Thoracic aorta (tissue), 2 donors: ENCODE measurements at places on chromosomes 7 and 10.
A peak's percentile ranks its signal among the peaks of the same experiment; 100 is the strongest.

GRCh38 chr10:7471720-7472367, 61.0 kb upstream of the SFMBT2 start:
- DNase-seq, result no peak

DNA sequence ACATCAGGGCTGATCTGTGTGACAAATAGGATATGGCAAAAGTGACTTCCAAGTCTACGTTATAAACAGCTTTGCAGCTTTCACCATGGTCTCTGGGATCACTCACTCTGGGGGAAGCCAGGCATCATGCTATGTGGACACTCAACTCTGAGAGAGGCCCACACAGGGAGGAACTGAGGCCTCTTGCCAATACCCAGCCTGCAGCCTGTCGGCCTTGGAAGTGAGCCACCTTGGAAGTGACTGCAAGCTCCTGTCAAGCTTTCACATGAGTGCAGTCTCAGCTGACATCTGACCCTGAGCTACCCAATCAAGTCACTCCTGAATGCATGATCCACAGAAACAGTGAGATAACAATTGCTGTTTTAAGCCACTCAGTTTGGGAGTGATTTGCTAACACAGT, 56.5 kb downstream of the MMRN2 start:
- peak; percentile 44 for DNase-seq

- no peak for DNase-seq
Observed at GRCh38 chr7:138196971-138197896, 121.0 kb downstream of the AKR1D1 start.

- DNase-seq, result no peak
Observed at GRCh38 chr7:129851809-129852208, 101.0 kb downstream of the UBE2H start.

DNA sequence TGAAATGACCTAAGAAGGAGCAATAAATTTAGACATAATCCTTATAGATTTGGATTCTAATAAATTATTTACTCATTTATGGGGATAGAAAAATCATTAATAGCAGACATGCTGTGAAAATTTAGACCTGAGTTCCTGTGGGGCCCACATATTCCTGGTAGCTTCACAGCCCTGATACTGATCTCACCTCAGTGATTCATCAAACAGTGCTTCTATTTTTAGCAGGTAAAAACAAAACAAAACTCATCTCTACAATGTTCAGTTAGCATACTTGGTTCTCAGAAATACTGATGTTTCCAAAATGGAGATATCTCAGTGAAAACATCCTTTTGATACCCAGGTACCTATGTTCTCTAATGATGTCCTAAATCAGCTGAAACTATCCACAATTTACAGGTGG, 841.1 kb upstream of the SORCS1 start:
- no peak for DNase-seq

- DNase-seq, result no peak
Observed at GRCh38 chr10:24790599-24790998, 66.9 kb upstream of the ARHGAP21 start.

DNA sequence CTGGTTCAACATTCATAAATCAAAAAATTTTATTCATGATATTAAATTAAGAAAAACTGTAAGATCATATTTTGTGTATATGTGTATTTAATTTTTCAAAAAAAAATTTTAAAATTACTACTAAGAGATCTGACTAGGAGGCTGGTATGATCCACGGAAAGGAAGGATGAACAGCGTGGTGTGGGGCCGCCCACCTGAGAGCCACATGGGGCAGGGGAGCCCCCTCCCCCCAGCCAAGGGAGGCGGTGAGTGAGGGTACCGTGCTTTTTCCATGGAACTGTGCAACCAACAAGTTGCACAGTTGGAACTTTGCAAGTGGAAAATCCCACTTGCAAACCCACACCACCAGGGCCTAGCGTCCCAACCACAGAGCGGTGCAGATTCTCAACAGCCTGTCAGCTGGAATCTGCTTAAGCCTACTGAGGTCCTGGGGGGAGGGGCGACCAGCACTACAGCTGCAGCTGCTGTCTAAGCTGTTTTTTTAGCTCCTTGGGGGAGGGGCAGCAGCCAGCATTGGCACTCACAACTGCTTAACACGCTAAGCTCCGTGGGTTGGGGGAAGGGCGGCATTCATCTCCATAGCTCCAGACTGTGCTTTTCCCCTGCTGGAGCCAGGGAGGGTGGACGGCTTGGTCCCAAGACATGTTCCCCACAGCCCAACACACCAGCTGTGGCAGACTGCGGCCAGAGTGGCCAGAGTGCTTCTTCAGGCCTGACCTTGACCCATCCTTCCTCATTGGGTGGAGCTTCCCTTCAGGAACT, 94.2 kb upstream of the IGFBP3 start:
- no peak for DNase-seq

GRCh38 chr7:40644454-40645188, 509.8 kb downstream of the SUGCT start:
- DNase-seq, result no peak

DNA sequence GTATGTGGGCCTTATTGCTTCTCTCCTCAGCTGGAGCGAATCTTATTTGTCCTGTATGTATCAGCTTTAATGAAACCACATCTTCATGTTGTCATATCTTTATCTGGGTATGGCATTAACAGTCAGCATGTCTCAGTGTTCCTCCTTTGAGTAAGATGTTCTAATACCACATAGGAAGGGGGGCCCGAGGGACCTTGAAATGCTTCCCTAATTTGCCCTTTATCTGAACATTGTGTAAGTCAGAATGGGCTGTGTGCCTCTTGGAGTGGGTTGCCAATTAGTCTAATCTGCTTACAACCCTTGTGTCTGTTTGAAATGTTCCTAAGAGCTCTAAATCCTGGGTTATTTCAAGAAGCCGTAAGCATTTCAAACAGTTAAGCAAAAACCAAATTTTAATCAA, 623.8 kb downstream of the SUGCT start:
- DNase-seq, result no peak

DNA sequence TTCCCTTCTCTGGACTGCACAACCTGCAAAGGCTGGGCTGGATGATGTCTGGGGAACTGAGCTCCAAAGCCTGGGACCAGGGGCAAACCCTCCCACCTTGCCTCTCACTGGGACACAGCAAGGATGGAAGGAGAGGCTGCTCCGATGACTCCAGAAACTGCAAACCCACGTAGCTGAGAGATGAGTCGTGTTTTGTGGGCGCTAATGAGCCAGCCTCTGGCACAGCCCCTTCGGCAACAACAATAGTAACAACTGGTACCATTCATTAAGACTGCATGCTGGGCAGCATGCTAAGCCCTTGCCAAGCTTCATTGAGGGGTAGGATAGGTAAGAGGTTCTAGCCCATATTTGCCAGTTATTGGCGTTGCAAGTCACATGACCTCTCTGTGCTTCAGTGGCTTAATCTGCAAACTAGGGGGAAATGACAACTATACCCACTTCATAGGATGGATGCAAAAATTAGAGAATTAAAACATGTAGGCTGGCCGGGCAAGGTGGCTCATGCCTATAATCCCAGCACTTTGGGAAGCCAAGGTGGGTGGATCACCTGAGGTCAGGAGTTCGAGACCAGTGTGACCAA, 145.9 kb downstream of the SH3PXD2A start:
- no peak for DNase-seq

GRCh38 chr10:104648421-104648820, 7.3 kb downstream of the SORCS3 start:
- DNase-seq, result no peak

DNA sequence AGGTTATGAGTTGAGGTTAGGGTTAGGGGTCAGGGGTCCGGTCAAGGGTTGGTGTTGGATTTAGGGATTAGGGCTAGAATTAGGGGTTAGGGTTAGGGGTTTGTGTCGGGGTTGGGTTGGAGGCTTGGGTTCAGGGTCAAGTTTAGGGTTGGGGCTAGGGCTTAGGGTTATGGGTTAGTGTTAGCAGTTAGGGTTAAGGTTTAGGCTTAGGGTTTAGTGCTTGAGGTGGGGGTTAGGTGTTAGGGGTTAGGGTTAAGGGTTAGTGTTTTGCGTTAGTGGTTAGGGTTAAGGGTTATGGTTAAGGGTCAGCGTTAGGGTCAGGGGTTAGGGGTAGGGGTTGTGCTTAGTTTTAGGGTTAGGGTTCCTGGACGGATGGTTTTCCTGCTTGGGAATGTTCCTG, 1.7 kb upstream of the SYCE1 start:
- no peak for DNase-seq

DNA sequence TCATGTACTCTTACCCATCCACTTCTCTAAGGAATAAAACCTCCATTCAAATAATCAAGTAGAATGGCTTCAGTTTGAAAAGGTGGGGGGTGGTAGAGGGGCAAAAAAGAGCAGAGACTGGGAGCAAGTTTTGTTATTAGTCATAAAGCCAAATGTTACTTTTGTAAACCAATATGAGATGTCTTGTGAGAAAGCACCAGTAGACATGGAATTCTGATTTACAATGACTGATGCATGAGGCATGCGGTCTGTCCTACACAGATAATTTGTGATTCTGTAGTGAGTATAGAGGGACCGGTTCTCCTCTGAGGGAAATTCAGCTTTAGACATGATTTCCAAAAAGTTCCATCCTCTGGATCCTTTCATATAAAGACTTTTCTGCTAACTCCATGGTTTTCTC, 12.9 kb upstream of the ABCA13 start:
- no peak for DNase-seq

DNA sequence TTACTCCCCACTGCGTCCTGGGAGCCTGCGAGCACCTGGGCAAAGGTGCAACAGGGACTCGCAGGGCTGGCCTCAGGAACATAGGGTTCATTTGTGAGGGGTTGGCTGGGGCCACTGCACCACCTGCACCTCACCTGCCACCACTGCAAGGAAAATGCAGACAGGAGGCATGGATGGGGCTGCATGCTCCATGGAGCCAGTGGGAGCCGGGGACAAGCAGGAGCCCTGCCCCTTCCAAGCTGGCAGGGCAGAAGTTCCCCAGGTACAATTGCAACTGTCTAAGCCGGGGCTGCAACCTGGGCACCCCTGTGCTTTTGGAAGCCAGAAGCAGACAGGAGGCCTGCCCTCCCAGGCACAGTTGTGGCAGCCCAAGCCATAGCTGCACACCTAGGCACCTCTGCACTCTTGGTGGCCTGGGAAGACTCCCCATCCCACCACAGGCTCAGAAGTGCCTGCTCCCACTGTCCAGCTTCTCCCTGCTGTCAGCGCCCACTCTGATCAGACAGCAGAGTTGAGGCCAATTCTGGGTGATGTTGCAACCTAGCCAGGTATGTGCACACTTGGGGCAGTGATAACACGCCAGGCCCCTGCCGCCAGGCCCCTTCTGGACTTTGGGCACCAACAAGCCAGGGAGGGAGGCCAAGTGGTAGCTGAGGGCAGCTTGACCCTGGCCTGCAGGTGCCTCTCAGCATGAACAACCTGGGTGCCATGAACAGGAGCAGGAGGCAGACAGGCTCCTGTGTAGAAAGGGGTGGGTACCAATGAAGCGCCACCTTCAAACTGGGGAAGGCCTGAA, 58.2 kb downstream of the TMEM106B start:
- no peak for DNase-seq

- no peak for DNase-seq
Observed at GRCh38 chr7:128847721-128848211, 14.9 kb upstream of the ATP6V1F start.

DNA sequence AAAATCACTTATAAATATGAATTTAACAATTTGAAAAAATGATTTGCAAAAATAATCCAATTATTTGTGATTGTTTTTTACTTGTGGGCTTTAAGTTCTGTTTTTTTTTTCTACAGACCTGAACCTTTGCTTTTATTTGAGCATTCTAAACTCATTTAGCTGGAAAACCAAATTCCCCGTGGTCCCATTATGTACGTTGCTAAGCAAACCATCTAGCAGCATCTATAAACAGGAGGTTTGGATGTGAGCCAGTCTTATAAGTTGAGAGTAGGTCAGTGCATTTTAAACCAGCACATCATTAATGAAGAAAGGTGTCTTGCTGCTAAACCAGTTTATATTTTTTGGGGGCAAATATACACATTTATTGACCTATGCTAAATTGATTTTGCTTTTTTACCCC, 77.3 kb downstream of the LRRN3 start:
- DNase-seq, result no peak

DNA sequence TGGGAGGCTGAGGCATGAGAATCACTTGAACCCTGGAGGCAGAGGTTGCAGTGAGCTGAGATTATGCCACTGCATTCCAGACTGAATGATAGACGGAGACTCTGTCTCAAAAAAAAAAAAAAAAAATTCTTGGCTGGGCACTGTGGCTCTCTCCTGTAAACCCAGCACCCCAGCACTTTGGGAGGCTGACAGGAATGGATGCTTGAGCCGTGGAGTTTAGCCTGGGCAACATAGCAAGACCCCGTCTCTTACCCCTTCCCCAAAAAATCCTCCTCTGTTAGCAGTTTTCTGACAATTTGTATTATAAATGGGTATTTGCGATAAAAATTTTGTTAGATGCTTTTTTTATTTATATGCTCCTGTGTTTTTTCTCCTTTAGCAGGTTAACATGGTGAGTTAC, 11.0 kb downstream of the SAMD8 start:
- no peak for DNase-seq

DNA sequence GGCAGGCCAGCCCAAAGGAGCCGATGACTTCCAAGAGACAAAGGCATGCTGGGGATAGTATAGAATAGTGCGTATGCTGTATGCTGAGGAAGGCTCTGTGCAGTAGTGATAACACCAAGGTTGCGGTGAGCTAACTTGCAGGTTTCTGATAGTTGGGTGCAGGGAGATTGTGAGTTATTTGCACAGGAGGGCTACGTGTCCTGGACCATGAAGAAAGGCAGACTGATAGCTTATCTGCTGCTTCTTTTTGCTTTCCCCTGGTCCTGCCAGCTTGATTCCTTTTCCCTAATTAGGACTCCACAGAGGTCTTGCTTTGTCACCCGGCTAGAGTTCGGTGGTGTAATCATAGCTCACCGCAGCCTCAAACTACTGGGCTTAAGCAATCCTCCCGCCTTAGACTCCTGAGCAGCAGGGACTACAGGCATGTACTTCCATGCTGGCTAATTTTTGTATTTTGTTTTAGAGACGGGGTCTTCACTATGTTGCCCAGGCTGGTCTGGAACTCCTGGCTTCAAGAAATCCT, 43.9 kb upstream of the ARHGAP12 start:
- no peak for DNase-seq

DNA sequence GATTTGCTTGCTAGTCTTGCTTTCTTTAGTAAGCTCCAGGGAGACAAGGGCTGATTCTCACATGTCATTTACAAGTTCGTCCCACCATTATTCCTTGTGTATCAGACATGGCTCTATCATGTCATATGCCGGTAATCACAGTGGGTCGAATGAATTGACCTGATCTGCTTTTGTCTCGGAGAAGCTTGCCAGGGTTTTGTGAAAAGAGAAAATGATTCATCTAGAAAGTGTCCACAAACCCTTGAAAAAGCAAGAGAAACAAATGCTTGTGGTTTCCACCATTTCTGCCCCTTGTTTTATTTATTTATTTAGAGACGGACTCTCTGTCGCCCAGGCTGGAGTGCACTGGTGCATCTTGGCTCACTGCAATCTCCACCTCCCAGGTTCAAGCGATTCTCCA, 278.5 kb downstream of the TCF7L2 start:
- no peak for DNase-seq

GRCh38 chr7:22632674-22633073, 94.3 kb upstream of the IL6 start:
- no peak for DNase-seq

- peak; percentile 15 for DNase-seq
Observed at GRCh38 chr10:73997461-73997786, 492 bp upstream of the VCL start.
